ENCODE measurements at places on chromosomes 13 and 19. TPM values are rescaled to one million over a fixed set of nuclear protein-coding genes. Genes with fewer than 3 reads are reported as not detected.

The IFT88 gene
- total RNA-seq = 5.9 TPM

The FFAR3 gene
- total RNA-seq = not detected

The KLK15 gene
- total RNA-seq = not detected

The ZNF181 gene
- total RNA-seq = 8.8 TPM

The NXNL1 gene
- total RNA-seq = not detected

The KRTDAP gene
- total RNA-seq = not detected

The SMIM44 gene
- total RNA-seq = not detected

The IQCN gene
- 2.4 TPM for total RNA-seq

The FUT2 gene
- total RNA-seq = not detected

The TSHZ3 gene
- 15.3 TPM for total RNA-seq

The ATP7B gene
- total RNA-seq = 16.6 TPM

The SPART gene
- 95.6 TPM for total RNA-seq

The LSM14A gene
- total RNA-seq = 89.4 TPM

The NLRP9 gene
- not detected for total RNA-seq

The MBD3L3 gene
- total RNA-seq = not detected

All from chondrocyte (in vitro differentiated cells).